Heart left ventricle (tissue), 16 donors: ENCODE measurements at places on chromosomes 5 and 9. TPM values are rescaled to one million over a fixed set of nuclear protein-coding genes. Genes with fewer than 3 reads are reported as not detected.

- no peak for DNase-seq
Observed at GRCh38 chr5:37557734-37558293, 178.7 kb downstream of the WDR70 start.

DNA sequence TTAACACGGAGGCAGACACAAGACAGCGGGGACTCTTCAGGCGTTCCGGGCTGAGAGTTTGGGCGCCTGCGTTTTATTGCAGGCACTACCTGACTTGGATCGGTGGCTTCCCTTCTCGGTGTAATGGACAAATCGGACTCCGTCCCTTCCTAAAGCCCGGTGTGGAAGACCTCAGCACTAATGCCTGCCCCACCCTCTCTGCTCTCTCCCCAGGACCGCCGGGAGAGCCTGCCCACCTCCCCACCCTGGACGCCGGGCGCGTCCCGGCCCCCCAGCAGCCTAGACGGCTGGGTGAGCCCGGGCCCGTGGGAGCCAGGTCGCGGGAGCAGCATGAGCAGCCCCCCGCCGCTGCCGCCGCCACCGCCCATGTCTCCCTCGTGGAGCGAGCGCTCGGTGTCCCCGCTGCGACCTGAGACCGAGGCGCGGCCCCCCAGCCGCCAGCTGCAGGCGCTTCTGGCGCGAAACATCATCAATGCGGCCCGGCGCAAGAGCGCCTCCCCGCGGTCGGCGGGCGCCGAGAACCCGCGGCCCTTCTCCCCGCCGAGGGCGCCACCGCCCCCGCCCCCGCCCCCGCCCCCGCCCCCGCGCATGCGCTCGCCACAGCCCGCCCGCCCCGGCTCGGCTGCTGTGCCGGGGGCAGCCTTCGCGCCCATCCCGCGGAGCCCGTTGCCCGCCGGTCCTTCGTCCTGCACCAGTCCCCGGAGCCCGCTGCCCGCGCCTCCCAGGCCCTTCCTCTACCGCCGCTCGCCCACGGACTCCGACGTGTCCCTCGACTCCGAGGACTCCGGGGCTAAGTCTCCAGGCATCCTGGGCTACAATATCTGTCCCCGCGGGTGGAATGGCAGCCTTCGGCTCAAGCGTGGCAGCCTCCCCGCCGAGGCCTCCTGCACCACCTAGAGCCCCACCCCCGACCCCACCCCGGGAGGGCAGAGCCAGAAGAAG is 4.6 kb upstream of the MYOZ3 start:
- peak; percentile 78 for DNase-seq

GRCh38 chr5:170642776-170643436 is 139.1 kb downstream of the KCNIP1 start:
- no peak for DNase-seq

- DNase-seq, result no peak
Observed at GRCh38 chr9:6833518-6834192, 75.9 kb downstream of the KDM4C start.

GRCh38 chr9:84394036-84394435 is 53.5 kb upstream of the SLC28A3 start:
- no peak for DNase-seq

- DNase-seq, result no peak
Observed at GRCh38 chr9:105131981-105132380, 112.5 kb upstream of the SLC44A1 start.

DNA sequence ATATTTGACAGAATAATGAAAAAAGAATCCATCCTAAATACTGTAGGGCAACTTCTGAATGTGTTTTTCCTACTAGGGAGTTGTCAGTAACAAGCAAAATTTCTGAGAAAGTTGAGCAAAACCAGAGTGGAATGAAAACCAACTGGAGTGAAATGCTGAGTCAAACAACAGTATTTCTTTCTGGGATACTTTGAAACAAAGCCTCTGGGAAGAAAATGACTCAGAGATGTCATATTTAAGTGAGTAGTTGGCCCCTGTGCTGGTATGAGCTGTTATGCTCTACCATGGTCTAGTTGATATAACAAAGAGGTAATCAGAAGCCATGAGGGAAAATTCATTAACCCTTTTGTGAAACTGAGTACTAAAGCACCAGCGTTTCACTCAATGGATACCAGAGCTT is 372.1 kb upstream of the C9orf72 start:
- DNase-seq, result no peak

- DNase-seq, result no peak
Observed at GRCh38 chr9:38649731-38650363, 29.5 kb upstream of the ANKRD18A start.

DNA sequence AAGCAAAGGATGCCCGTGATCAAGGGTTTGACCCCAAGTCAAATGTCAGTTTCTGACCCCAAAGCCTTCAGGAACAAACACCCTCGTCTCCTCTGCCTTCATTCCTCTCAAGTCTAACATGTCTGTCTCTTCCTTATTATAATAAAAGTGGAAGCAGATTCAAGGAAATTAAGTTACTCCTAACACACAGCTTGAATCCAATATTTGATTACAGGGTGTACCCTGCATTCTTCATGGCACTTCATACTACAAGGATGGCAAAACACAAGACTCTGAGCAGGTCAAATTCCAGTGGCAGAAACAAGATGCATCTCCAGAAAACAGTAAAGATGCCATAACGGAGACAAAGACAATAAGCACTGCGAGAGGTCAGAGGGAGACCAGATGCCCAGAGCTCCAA is 119.2 kb upstream of the FAM120A start:
- DNase-seq, result no peak

GRCh38 chr5:106780355-106780754 is 890.4 kb downstream of the EFNA5 start:
- no peak for DNase-seq

DNA sequence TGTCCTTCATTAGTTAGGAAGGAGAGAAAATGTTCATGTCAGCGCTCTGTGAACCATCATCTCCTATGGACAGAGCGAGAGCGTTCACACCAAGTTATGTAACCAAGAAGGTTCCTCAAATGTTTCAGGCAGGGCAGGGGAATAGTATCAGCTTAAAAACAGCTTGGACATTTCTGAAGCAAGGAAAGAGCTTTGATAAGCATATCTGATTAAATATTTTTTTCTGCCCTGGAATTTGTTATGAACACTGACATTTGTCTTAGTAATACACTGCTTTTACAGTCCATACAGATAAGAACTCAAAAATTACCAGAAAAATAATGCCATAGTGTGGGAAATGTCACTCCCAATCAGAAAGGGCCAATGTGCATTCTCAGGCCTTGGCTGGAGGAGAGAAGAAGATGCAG is 66.3 kb upstream of the LIFR start:
- DNase-seq, result no peak

DNA sequence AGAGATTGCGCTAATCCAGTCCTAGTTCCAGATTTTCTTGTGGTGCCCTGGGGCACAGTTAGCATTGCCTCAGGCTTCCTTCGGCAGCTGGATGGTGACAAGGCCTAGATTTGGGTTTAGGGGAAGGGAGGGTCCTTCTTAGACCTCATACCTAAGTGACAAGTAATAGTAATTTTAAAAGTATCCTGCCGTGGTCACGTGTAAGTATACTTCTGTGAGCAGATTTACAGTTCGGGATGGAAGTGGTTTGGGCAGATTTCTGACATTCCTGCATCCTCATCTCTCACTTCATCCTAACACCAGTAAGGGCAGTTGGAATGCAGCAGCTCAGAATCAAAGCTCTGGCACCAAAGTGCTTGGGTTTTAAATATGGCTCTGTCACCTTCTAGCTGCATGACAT is 71.6 kb downstream of the LRRC70 start:
- DNase-seq, result no peak

- DNase-seq, result peak; percentile 61
Observed at GRCh38 chr5:80569961-80570786, at the start of gene ANKRD34B. ANKRD34B (minus strand) TSS chr5:80570280; CDS start chr5:80560019, 10,261 bp downstream.

DNA sequence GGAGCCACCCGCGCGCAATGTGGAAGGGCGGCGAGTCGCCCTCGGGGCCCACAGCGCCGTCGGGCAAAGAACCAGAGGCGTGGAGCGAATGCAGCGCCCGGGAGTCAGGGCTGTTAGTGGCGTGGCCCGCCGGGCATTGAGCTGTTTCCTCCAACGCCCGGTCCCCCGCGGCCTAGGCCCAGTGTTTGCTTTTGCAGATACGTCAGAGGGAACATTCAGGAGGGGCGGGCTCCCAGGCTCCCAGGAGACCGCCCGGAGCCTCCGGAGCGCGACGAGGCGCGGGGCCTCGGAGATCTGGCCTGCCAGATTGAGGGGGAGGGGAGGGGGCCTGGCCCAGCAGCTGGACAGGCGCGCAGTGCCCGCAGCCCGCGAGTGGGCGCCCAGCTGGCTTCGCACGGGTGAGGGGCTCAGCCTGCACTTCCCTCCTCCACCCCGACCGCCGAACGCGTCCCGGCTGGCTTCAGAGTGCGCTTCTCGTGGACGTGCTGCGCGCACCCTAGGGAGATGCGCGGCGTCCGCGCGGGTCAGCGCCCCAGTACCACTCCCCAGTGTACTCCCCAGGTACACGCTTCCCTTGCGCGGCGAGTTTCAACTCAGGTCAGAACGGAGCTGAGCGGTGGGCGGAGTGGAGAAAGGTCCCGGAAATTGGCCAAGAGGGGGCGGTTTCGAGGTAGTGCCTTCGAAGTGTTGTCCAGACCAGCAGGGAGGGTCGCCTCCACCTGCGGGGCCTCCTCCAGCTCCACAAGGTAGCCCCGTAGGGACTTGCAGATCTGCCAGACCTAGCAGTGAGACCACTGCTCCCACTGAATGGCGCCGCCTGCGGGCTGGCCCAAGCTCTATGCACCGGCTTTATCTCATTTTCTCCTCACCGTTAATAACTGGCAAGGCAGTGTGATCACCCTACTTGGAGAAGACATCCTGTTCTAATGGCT is 130.4 kb downstream of the TMEM174 start:
- DNase-seq, result no peak

DNA sequence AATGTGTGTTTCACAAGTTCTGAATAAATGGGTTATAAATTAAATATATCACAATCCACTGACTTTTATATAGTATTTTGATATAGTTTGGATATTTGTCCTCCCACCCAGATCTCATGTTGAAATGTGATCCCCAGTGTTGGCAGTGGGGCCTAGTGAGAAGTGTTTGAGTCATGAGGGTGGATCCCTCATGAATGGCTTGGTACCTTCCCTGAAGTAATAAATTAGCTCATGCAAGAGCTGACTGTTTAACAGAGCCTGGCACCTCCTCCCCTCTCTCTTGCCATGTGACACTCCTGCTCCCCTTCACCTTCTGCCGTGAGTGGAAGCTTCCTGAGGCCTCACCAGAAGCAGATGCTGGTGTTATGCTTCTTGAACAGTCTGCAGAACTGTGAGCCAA is 127.9 kb upstream of the PALM2AKAP2 start:
- no peak for DNase-seq

DNA sequence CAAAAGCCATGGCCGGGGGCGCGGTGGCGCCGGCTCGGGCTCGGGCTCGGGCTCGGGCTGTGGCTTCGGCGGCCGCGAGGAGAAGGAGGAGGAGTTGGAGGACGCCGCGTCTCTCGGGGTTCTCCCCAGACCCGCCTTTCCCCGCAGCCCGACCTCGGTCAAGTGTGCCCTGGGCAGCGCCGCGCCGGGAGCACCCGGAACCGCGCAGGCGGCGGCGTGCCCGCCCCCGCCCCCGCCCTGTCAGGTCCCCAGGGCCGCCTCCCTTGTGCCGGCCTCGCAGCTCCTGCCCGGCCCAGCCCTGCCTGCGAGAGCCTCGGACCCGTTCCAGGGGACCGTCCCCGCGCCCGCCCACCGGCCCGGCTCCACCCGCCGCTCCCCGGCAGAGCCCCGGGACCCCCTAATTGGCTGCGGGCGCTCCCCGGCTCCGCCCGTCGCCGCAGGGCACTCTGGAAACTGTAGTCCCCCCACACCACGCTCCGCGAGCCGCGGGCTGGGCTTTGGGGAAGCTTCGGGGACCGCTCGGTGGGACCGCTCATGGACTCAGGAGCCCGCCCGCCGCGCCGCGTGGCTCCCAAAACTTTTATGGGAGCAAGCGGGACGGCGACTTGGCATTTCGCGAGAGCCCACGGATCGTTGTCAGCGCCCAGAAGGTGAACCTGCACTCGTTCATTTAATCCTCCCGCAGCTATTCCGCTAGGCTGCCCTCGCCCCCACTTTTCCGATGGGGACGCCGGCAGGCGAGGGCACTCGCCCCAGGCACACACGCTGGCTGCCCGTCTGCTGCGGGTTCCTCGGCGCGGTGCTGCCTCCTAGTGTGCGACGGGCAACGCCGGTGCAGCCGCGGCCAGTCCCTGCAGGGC is at the start of gene STK10:
STK10 (minus strand) TSS at position 192 of the 860 bp plus-strand sequence; CDS start at position 10, 182 bp downstream.
- DNase-seq, result peak; percentile 95

GRCh38 chr5:87074934-87075541 is 192.6 kb upstream of the RASA1 start:
- no peak for DNase-seq

DNA sequence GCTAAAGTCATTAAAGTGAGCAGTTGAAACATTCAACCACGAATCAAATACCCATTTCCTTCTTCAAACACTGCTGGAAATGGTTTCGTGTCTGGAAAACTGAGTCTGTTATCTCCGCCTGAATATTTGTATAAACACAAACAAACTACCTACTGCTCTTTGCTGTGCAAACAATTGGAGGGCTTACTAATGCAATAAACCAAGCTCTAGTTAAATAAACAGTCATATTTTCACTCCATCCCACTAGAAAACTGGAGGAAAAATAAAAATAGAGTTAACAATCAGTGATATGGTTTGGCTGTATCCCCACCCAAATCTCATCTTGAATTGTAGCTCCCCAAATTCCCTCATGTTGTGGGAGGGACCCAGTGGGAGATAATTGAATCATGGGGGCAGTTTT is 397.6 kb downstream of the RASEF start:
- no peak for DNase-seq

- DNase-seq, result no peak
Observed at GRCh38 chr5:14337593-14337992, 194.5 kb downstream of the TRIO start.

DNA sequence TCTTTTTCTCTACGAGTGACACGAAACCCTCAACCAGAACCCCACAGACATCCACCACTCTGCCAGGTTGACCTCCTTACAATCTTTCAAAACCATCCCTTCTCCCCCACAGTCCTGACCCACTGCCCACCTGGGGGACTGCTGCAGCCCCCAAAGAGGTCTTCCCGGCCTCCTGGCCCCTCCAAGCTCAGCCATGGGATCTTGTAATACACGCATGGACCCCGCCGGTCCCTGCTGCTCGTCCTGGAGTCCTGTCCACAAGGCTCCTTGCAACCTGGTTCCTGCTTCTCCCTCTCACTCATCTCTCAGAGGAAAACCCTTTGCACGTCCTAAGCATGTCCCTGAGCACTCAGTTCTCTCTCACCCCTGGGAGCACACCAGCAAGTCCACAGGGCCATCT is 187.3 kb downstream of the CDK5RAP2 start:
- no peak for DNase-seq

- DNase-seq, result no peak
Observed at GRCh38 chr9:119273984-119274665, 95.1 kb downstream of the BRINP1 start.

GRCh38 chr5:146751054-146751453 is 127.5 kb downstream of the PPP2R2B start:
- DNase-seq, result no peak

PCDHAC2 gene
- total RNA-seq, result 0.92 TPM

HINT1 gene
- 125 TPM for total RNA-seq

PRELID2 gene
- 6.5 TPM for total RNA-seq

FREM1 gene
- 3.5 TPM for total RNA-seq

KLF4 gene
- total RNA-seq, result 62.4 TPM

ADRB2 gene
- total RNA-seq, result 3.4 TPM

NSA2 gene
- 67.7 TPM for total RNA-seq

PCDHB13 gene
- 3.6 TPM for total RNA-seq

PLPPR1 gene
- total RNA-seq, result not detected

TXNDC8 gene
- not detected for total RNA-seq
